Mammary epithelial cell (primary cell): ENCODE measurements at places on chromosomes 5 and 9. TPM values are rescaled to one million over a fixed set of nuclear protein-coding genes. Genes with fewer than 3 reads are reported as not detected.

The NUDT12 gene
- 7.7 and 8.8 TPM in 2 replicates for total RNA-seq

The VCP gene
- total RNA-seq: 291 TPM

The ASPN gene
- total RNA-seq: 0.17 TPM

The CYSRT1 gene
- total RNA-seq: 1.3 TPM

- DNase-seq: no peak
Measured at GRCh38 chr5:164217464-164217863, 712.0 kb downstream of the MAT2B start.

GRCh38 chr9:110104261-110104809 lies 103.6 kb downstream of the C9orf152 start:
- no peak for DNase-seq

DNA sequence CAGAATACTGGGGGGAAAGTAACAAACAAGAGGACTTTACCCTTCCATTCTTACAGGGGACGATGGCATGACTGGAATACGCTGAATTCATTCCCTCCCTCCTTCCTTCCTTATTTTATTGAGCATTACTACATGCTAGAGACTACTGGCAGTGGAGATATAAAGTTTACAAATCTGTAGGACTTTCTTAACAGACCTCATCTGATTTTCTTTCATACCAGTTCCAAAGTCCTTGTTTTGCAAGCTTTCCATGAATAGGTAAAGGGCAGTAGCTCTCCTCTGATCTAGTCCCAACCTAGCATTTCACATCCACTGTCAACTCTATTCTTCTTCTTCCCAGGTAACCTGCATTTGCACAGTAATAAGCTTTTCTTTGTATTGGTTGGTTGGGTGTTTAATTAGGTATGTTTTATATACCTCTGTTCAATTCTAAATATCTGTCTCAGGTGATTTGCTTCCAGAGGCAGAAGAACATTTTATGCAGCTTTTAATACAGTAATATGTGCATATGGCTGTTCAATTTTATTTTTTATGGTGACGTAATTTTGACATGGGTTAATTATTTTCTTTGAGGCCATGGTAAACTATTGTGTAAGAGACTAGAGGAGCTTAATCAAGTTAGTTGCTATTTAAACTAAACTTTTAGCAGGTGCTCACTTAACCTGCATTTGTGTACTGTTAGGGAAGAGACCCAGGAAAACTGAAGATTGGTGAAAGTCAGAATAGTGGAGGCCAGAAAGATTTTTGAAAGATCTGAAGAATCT lies 150.9 kb downstream of the ARHGAP26 start:
- no peak for DNase-seq

- no peak for DNase-seq
Measured at GRCh38 chr9:113631137-113631765, 167.7 kb downstream of the RGS3 start.
